ENCODE measurements at places on chromosomes 6 and 20. TPM values are rescaled to one million over a fixed set of nuclear protein-coding genes. Genes with fewer than 3 reads are reported as not detected.

Gene TNFRSF6B
- total RNA-seq, result 0.49 TPM

Gene ZNF217
- 5.2 TPM for total RNA-seq

Gene ALDH5A1
- total RNA-seq, result 17.2 TPM

Gene WDR46
- total RNA-seq, result 32.7 TPM

Gene SPAG4
- total RNA-seq, result 0.74 TPM

Gene FERMT1
- total RNA-seq, result 1.5 TPM

Gene SF3B5
- total RNA-seq, result 26.6 TPM

Gene SASH1
- total RNA-seq, result 19.4 TPM

Gene PGK2
- total RNA-seq, result not detected

Gene SNTA1
- total RNA-seq, result 10.6 TPM

Gene VGLL2
- not detected for total RNA-seq

Gene TRIM40
- not detected for total RNA-seq

Gene RIPOR2
- 21.4 TPM for total RNA-seq

Gene PRKN
- total RNA-seq, result 6.1 TPM

Gene HSPA1L
- 3.7 TPM for total RNA-seq

Gene PI3
- not detected for total RNA-seq

Gene MAN1A1
- 18.2 TPM for total RNA-seq

Gene CSNK2A1
- total RNA-seq, result 143 TPM

Gene MAPK13
- 1.2 TPM for total RNA-seq

Gene CYP24A1
- not detected for total RNA-seq

Gene RIPPLY2
- total RNA-seq, result 8.1 TPM

Gene CLIC5
- 2.5 TPM for total RNA-seq

Gene UBR2
- total RNA-seq, result 30.0 TPM

Gene PPP1R3G
- 1.5 TPM for total RNA-seq

Gene LY6G6D
- 0.74 TPM for total RNA-seq

Gene TMEM200A
- total RNA-seq, result 16.5 TPM

Gene COL19A1
- 2.2 TPM for total RNA-seq

Gene SEMG1
- total RNA-seq, result not detected

Gene OPRM1
- 0.98 TPM for total RNA-seq

Gene CRISP3
- total RNA-seq, result not detected

Gene SAMD3
- 6.1 TPM for total RNA-seq
